C1 segment of cervical spinal cord (tissue), 14 donors: ENCODE measurements at places on chromosomes 1 and 21.

GRCh38 chr1:14782741-14783591 lies 184.5 kb downstream of the KAZN start:
- no peak for DNase-seq

GRCh38 chr1:18147672-18148071 lies 40.1 kb downstream of the IGSF21 start:
- no peak for DNase-seq

DNA sequence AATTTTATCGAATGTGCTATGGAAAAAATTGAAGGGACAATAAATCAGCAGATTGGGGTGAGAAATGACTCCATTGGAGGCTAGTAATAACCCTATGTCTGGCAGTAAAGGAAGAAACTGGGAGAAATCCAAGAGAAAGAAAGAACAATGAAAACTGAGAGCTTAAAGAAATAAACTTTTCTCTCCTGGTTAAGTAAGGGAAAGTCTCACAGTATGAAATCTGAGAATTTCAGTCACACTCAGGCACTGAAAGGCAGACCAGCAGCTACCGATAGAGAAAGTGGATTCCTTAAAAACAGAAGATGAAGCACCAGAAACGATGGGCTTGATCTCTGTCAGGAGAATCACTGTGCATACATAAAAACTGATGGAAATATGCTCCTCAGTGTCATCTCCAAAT lies 404.2 kb downstream of the PLPP3 start:
- no peak for DNase-seq

- DNase-seq, result no peak
Observed at GRCh38 chr1:18302788-18303413, 177.8 kb upstream of the KLHDC7A start.

GRCh38 chr21:35138665-35139381 lies 89.7 kb upstream of the RUNX1 start:
- DNase-seq, result no peak

DNA sequence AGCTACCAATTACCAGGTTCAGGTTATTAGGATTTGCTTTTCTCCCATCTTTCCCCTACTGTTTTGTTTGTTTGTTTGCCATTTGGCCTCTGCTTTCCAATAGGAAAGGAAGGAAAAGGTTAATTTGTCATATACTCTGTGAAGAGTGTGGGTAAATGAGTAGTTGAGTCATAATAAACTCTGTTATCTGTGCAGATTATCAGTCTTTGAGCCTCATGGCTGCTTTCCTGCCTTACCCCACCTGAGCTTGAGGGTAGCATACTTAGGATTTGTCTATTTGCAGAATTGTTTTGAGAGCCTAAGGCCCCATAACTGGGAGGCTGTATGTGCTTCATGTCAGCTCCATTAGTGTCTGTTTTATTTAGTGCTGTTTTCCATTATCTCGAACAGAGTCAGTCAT lies 32.9 kb upstream of the SNX27 start:
- no peak for DNase-seq

DNA sequence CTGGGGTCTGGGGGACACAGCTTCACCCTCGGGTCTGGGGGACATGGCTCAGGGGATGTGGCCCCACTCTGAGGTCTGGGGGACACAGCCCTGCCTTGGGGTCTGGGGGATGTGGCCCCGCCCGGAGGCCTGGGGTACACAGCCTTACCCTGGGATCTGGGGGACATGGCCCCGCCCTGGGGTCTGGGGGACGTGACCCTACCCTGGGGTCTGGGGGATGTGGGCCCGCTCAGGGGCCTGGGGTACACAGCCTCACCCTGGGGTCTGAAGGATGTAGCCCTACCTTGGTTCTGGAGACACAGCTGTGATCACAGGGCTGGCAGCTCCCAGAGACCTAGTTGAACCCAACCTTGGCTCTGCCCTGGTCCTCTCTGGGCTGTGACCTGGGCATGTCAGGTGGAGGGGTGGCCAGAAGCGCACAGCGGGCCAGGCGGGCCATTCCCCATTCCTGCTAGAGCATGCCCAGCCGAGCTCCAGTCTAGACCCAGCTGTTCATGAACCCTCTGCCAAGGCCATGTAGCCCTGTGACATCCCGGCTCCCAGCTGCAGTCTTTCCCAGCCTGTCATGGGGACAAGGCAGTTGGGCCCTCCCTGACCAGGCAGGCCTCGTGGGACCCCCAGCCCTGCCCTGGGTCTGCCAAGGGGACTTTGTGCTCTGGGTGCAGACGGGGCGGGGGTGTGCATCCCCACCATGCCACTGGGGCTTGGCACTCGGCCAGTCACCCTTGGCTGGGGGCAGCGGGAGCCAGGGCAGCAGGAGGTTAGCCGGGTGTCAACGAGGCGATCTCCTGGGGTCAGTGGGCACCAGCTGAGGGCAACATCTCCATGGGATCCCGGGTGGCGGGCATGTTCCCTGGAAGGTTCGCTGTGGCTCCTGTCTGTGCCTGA lies 43.9 kb downstream of the WNT9A start:
- no peak for DNase-seq

DNA sequence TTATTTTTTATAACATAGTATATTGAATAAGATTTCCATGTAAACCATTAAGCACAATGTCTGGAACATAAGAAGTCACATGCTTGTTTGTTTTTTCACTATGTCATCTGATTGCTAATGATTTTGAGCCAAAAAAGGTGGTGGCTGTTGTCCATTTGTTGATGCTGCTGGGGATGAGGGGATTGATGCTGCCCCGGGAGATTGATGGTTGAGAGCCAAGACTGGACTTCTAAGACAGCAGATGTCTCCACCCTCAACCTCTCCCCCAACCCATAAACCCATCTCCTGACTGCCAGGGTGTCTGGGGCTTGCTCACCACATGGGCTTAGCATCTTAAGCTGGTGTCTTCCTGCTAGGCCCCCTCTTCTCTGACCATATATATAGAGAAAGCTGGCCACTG lies 35.8 kb upstream of the CD34 start:
- DNase-seq, result no peak

DNA sequence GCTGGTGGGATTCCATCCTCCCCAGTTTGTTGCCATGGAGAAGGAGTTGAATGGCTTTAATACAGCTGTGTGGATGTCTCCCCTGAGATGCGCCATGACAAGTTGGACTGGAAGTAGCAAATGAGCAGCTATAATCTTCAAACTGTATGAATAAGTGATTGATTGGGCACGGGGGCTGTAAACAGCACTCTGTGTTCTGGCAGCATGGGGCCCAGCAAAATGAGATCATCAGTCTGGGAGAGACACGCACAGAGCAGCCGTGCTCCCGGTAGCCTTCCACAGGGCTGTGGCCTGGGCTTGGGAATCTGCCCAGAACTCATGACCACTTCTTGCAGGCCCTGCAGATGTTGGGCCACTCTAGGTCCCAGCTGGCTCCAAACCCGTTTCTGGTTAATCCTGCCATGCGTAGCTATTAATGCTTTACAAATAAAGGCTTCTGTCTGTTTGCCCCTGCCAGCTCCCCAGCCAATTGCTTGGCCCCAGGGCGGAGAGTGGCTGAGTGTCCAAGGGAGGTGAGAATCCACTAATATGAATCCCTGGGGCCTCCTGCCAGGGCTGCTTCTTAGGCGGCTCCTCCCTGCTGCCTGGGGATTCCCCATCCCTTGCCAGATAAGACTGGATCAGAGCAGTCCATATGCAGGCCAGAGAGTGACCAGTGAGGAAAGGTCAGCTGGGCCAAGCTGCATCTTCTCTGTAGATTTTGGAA lies 642.9 kb downstream of the AJAP1 start:
- peak; percentile 61 for DNase-seq
